ENCODE measurements at places on chromosomes 2 and 18. TPM values are rescaled to one million over a fixed set of nuclear protein-coding genes. Genes with fewer than 3 reads are reported as not detected.

IL1R1 gene
- 220 TPM for total RNA-seq

MRO gene
- total RNA-seq: 10.8 TPM

GRCh38 chr2:174870787-174871186 lies 106.5 kb upstream of the CHRNA1 start:
- H3K27me3 ChIP-seq: no peaks in the 10 kb centered on the region
- no peak overlapping the region for H3K4me3 ChIP-seq
- no peaks in the 10 kb centered on the region for H3K36me3 ChIP-seq
- no peaks in the 10 kb centered on the region for H3K4me1 ChIP-seq

GRCh38 chr18:77960791-77961410 lies 711.3 kb downstream of the GALR1 start:
- H3K27ac ChIP-seq: no peak overlapping the region
- no peak overlapping the region for H3K4me3 ChIP-seq
- DNase-seq: no peak
- no peaks in the 10 kb centered on the region for H3K27me3 ChIP-seq
- no peaks in the 10 kb centered on the region for H3K4me1 ChIP-seq
- no peaks in the 10 kb centered on the region for H3K36me3 ChIP-seq

GRCh38 chr18:9453283-9453682 lies 22.0 kb upstream of the RALBP1 start:
- H3K4me3 ChIP-seq: no peak overlapping the region
- H3K27ac ChIP-seq: no peak overlapping the region
- H3K4me1 ChIP-seq: no peaks in the 10 kb centered on the region
- no peaks in the 10 kb centered on the region for H3K36me3 ChIP-seq
- no peak for DNase-seq

All from thyroid gland (tissue), 4 donors.